CD14-positive monocyte (primary cell): ENCODE measurements at places on chromosomes 2 and 18. TPM values are rescaled to one million over a fixed set of nuclear protein-coding genes. Genes with fewer than 3 reads are reported as not detected.

The RNU2-63P gene
- polyA plus RNA-seq: 7.5 TPM

The PSMA8 gene
- not detected for polyA plus RNA-seq

The KLHL41 gene
- polyA plus RNA-seq: not detected in 2 replicates

The SNRNP200 gene
- 88.5 and 122 TPM in 2 replicates for polyA plus RNA-seq

The IL1RL2 gene
- polyA plus RNA-seq: 0.10 and 1.5 TPM in 2 replicates

The INHBB gene
- polyA plus RNA-seq: not detected

The ZNF892 gene
- polyA plus RNA-seq: 0.73 TPM

The SERPINB13 gene
- not detected in 2 replicates for polyA plus RNA-seq

The KYNU gene
- polyA plus RNA-seq: 15.1 and 40.7 TPM in 2 replicates

The REEP1 gene
- polyA plus RNA-seq: not detected in 2 replicates

The TBR1 gene
- not detected for polyA plus RNA-seq

The STPG4 gene
- polyA plus RNA-seq: not detected

The EML6 gene
- polyA plus RNA-seq: 0.22 and 0.79 TPM in 2 replicates

The RND3 gene
- polyA plus RNA-seq: not detected in 2 replicates

The TCF4 gene
- polyA plus RNA-seq: 3.4 and 5.9 TPM in 2 replicates

The IER3IP1 gene
- 1.6 and 3.8 TPM in 2 replicates for polyA plus RNA-seq

The TEKT4 gene
- polyA plus RNA-seq: not detected

The TMEM200C gene
- not detected for polyA plus RNA-seq

The SP9 gene
- not detected for polyA plus RNA-seq

The HJURP gene
- not detected for polyA plus RNA-seq
